ENCODE measurements at places on chromosomes 7 and 10. TPM values are rescaled to one million over a fixed set of nuclear protein-coding genes. Genes with fewer than 3 reads are reported as not detected.

DNA sequence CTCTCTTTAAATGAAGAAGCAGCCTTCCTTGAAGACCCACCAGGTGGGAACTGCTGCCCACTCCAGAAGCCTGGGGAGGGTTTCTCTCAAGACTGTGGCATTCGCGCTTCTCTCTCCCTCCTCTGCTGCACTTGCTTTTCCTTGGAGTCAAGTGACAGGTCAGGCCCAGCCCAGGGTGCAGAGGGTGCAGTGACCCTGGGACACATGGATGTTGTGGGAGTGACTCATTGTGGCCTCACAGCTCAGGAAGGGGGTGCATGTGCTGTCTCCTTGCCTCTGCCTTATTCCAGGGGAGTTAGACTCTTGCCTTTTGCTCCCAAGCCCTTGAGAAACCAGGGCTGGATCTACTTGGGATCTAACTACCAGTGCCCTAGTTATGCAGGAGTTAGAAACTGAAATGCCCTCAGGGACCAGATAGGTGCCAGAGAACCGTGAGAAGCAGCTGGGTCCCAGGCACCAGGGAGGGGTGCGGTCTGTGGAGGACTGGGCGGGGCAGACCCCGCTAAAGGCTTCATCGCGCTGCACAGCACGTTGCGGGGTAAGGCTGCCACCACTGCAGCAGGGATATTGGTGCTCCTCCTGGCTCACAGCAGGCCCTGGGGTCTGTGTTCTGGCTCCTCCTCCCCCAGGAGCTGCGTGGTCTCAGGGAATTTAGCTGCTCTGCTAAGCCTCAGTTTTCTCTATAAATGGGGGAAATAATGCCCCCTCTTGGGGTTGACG lies 11.4 kb downstream of the FAM241B start:
- DNase-seq = peak; percentile 56

DNA sequence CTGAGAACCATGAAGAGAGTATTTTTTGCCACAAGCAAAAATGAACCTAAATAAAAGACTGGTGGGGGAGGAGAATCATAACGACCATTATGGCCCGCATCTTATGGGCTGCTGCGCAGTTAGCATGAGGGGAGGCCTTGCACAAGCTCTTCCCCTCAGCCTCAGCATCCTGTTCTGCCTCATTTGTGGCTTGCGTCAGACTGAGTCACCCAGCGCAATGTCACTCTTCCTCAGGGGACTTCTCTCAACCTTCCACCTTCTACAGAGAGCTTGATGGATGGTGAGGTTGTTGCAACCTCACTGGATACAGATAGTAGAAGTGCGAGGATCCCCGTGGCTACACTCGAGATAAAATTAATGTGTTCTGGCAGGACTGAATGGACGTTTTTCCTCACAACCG lies 16.8 kb upstream of the GPR15LG start:
- no peak for DNase-seq

- DNase-seq = peak; percentile 70
Observed at GRCh38 chr10:104045151-104046089, 40.3 kb downstream of the COL17A1 start.

DNA sequence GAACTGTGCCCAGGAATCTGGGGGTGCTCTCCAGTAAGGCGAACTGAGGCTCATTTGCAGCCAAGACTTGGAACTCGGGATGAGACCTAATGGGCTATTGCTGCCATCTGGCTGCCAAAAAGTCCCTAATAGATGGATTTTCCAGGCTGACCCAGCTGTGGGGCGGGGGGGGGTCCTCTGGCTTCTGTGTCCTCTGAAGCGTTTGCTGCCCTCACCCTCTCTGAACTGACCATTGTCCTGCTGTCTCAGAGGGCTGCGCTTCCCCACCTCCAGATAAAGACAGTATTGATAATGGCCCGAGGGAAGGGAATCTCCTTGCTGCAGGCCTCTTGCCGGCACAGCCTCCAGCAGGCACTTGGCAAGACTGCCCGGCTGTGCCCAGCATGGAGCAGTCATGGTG lies 46.6 kb downstream of the CLEC2L start:
- no peak for DNase-seq

DNA sequence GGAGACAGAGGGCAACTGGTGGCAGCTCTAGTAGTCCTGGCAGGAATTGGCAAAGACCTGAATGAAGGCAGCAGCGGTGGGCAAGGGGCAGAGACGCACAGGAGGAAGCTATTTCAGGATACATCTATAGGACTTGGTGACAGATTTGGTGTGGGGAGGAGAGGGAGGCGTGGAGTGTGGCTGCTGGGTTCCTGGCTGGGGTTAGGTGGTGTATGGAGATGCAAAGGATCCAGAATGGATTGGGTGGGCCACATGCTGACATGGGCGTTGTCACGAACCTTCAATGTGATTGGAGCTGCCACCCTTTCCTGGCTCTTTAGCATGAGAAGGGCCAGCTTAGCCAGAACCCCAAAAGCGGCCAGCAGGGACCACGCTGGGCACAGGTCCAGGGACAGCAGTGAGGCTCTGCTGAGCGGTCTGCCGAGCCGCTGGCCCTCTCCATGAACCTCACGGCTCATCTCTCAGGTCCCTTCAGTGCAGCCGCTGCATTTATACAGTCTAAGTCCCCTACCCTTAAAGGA lies 10.2 kb upstream of the ADCY1 start:
- DNase-seq = no peak

GRCh38 chr7:77442636-77443035 lies 26.5 kb upstream of the GSAP start:
- peak; percentile 74 for DNase-seq

The LDB3 gene
- not detected for total RNA-seq

GRCh38 chr10:61763778-61764177 lies 101.0 kb downstream of the CABCOCO1 start:
- no peak for DNase-seq

DNA sequence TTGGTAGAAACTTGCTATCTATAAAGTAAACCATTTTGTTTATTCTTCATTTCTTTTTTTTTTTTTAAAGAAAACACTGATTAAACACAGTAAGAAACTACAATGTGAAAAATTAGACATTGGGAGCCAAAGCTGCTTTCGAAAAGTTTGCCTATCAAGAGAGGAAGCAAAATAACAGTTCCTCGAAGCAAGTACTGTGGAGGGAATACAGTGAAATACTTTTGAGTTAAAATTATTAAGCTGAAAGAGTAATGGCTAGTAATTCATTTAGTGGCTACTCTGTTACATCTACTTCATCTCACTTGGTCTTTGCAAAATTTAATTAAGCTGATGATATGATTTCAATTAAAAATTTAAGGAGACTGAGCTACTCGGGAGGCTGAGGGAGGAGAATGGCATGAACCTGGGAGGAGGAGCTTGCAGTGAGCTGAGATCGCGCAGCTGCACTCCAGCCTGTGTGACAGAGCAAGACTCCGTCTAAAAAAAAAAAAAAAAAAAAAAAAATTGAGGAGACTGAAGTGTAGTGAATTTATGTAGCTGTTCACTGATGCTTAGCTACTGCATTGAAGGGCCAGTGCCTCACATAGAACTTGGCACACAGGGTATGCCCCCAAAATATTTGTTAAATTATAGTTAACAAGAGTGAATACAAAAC lies 982.1 kb upstream of the MBL2 start:
- DNase-seq = no peak

The AOAH gene
- total RNA-seq = not detected

- no peak for DNase-seq
Observed at GRCh38 chr7:30644286-30644955, 37.8 kb downstream of the CRHR2 start.

DNA sequence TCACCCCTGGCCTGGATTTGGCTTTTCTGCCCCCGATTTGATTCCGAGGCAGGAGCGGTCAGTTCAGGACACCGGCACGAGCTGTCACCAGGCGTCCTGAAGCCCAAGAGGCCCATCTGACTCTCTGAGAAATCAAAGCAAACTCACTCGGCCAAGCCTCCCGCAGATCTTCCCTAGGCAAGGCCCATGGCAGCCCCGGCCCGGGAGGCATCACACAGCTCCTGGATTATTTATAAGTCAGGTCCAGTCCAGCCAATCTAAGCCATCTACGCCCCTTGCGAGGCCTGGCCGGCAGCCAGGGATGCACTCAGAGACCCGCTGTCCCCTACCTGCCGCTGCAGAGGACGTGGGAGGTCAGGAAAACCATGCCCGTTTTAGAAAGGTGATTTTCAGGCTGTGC lies 87.3 kb upstream of the DIP2C start:
- no peak for DNase-seq

DNA sequence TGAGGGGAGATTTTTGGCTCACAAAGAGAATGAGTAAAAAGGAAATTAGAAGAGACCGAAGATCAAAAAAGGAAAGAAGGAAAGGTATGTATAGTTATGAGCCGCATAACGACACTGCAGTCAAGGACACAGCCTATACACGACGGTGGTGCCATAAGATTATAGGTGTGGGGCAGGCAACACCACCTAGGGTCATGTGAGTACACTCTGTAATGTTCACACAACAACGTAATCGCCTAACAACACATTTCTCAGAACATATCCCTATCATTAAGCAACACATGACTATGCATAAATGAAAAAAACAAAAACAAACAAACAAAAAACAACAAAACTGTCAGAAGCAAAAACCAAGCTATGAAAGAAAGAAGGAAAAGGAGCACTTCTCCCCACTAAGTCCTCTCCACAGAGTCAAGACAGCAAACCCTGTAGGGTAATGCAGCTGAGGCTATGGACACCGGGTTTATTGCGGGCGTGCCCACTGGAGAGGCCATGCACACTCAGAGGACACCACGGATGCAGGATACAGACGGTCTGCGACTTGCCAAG lies 45.1 kb downstream of the PIP4K2A start:
- no peak for DNase-seq

DNA sequence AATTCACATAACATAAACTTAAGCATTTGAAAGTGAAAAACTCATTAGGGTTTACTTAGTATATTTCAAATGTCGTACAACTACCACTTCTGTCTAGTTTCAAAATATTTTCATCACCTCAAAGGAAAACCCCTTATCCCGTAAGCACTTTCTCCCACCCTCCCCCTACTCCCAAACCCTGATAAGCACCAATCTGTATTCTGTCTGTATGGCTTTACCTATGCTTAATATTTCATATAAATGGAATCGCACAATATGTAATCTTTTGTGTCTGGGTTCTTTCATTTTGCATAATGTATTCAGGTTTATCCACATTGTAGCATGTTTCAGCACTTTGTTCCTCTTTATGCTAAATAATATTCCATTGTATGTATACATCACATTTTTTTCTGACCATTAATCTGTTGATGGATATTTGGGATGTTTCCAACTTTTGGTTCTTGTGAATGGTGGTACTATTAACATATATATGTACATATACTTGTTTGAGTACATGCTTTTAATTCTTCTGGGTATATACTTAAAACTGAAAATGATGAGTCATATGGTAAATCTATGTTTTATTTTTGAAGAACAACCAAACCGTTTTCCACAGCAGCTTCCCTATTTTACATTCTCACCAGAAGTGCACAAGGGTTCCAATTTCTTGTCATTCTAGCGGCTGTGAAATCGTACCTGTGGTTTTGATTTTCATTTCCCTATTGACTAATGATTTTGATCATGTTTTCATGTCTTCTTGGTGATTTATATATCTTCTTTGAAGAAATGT lies 6.2 kb upstream of the STARD3NL start:
- DNase-seq = no peak

DNA sequence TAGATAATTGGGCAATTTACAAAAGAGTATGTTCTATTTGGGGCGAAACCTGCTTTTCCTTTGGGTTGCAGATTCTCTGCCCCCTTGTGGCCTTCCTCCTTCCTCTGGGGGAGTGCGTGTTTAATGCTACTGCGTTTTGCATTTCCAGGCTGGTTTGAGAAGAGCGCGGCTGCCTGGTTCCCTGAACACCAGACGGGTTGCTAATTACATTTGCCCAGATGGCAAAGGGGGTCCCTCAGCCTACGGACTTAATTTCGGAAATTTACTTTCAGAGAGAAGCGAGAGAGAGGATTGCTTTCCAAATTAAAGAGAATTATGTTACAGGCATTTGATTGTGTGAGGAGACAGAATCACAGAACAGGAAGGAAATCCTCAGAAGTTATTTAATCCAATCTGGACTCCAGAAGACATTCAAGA lies 91.9 kb upstream of the JAZF1 start:
- peak; percentile 53 for DNase-seq

GRCh38 chr7:7566651-7567611 lies at the start of gene MIOS:
Gene MIOS, plus strand, starts transcription at chr7:7566884. Its CDS starts 5,592 bp downstream, at chr7:7572476.
- peak; percentile 85 for DNase-seq

The SPOCK2 gene
- 0.10 TPM for total RNA-seq

GRCh38 chr10:76548716-76549115 lies 1088.9 kb downstream of the KCNMA1 start:
- no peak for DNase-seq

GRCh38 chr10:97791824-97792721 lies 20.3 kb upstream of the SFRP5 start:
- DNase-seq = peak; percentile 47

GRCh38 chr10:84317174-84317573 lies 11.2 kb upstream of the CCSER2 start:
- DNase-seq = no peak

GRCh38 chr7:142880876-142881505 lies 4.6 kb downstream of the TRPV6 start:
- DNase-seq = peak; percentile 16

The RAPGEF5 gene
- total RNA-seq = 3.6 TPM

GRCh38 chr7:116197360-116197759 lies 13.0 kb upstream of the TES start:
- DNase-seq = peak; percentile 54

The PANK1 gene
- 4.8 TPM for total RNA-seq

The SPDYE9 gene
- total RNA-seq = not detected

DNA sequence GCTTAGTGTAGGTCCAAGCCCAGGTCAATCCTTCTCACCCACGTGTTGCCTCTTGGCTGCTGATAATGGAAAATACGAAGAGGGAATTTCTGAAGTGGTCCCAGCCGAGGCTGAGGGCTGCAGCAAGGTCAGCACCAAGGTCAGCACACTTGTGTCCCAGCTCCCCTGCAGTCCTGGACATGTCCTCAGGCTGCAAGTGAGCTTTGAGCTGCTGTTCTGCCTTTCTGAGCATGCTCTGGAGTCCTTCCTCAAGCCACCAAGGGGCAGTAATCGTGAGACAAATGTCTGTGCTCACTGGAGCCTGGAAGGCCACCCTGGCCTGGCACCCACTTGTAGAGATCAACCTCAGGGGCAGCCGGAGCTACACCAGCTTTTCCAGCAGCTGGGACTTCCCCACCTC lies 28.3 kb downstream of the DRGX start:
- DNase-seq = no peak

DNA sequence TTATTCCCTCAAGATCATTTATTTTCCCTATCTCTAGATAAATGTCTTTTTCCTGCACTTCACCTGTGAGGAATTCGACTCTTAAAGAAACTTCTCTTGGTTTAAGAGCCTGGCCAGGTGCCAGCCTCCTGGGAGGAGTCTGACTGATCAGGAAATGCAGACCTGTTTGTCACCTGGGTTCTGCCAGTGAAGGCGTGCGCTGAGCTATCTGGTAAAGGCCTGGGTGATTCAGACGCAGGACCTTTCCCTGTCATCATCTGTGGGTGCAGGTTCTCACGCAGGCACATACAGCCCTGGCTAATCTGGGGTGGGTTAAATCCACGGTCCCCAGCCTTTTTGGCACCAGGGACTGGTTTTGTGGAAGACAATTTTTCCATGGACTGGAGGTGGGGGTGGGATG lies 65.3 kb upstream of the AQP1 start:
- DNase-seq = no peak
